ENCODE measurements at places on chromosomes 12 and 14.
A peak's percentile ranks its signal among the peaks of the same experiment; 100 is the strongest.

DNA sequence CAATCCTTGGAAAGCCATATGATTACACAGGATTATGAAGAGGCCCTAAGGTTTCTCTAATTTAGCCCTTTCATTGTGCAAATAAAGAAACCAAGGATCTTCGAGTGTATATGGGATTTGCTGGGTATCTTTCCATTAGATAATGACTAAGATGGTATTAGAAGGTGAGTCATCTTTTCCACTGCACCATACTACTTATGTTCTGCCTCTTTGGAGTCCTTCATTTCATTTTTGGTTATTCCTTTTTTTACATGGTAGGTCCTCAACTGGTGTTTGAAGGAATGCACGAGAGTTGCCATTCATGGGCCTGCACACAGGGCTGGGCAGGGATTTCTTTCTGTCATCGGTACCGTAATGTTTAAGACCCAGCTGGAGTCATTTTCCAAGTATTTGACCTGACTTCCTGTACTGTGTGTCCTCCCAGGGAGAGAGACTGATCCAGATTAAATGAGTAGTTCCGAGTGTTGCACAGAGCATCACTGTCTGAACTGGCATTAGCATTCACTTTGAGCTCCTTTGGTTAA is 85.7 kb downstream of the BORCS5 start:
- DNase-seq: peak; percentile 68

GRCh38 chr12:127728285-127728684 is 538.7 kb upstream of the TMEM132C start:
- no peak for DNase-seq

- no peak for DNase-seq
Observed at GRCh38 chr12:27583057-27583797, 59.2 kb downstream of the PPFIBP1 start.

DNA sequence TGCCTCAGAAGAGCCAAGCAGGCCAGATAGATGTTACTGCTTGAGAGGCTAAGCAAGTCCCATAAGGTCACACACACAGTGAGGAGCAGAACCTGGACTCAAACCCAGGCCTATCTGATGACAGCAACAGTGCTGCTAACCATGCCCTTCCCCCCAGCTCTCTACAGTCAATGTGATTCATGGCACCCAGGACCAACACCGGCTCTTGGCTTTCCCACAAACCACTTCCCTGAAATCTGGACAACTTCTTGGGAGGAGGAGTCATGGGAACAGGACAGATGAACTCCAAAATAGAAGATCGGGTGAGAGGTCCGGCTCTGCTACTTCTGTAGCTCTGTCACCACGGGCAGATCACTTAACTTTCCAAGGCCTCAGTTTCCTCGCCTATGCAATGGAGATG is 716 bp upstream of the PTGDR start:
- no peak for DNase-seq

- no peak for DNase-seq
Observed at GRCh38 chr12:92259696-92260251, 114.1 kb upstream of the BTG1 start.

DNA sequence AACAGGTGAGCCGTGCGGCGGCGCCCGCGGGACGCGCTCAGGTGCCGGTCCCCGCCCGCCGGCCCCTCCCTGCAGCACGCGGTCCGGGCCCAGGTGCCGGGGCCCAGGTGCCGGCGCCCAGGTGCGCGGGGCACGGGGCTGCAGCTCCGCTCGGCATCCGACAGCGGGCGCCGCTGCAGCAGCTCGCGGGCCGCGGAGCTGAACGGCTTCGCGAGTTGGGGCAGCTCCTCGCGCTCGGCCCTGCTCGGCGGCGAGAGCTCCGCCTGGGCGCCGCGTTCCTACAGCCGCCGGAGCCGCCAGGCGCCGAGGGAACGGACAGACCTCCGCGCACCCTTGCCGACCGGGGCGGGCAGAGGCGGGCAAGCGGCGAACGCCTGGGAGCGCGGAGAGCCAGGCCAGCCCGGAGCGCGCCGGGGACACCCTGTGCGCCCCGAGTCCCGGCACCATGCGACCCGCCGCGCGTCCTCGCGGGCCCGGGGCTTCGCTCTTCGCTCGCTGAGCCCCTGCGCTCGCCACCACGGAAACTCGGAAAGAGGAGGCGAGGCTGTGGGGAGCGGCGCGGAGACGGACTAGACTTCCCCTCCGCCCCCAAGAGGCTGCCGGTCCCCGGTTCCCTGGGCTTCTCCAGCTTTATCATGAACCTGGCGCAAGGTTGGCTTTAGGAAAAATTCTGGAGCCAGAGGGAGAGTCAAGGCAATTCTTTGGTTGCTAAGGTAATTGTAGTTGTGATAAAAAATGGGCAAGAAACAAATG is at the start of gene RGS6:
Gene RGS6, plus strand, starts transcription at position 201 of the 753 bp plus-strand sequence.
- DNase-seq: peak; percentile 69

DNA sequence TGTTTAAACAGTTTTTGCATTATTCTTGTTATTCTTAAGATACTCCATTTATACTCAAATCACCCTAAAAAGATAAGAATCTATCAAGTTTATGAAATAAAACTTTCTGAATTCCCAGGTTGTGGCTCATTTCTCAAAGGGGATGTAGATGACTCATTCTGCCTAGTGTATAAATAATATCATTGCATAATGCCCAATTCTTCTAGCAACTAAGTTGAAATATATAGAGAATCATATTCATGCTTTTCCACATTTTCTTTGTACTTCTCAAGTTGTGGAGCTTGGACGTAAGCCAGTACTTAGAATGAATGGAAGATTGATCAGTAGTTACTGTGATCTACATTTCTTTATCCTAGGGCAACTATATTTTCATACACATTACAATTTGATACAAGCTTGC is 201.1 kb downstream of the PPFIA2 start:
- no peak for DNase-seq

- no peak for DNase-seq
Observed at GRCh38 chr14:99552572-99553216, 51.3 kb downstream of the CCDC85C start.

DNA sequence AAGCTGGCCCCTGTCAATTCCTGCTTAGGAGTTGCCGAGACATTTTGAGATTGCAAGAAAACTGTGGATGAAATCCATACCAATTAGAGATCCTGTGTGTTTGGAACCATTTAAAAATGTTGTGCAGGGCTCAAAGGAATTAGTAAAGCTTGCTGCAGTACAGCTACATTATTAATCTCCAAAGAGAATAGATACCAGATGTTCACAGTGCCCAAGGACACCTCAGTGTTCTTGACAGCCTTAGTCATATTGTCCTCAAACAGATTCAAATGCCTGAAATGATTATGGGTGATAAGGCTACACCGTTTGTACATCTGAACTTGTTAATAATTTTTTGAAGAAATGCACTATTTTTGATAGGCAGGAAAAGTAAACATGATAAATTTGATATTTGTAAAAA is 164.6 kb downstream of the MSRB3 start:
- DNase-seq: no peak

DNA sequence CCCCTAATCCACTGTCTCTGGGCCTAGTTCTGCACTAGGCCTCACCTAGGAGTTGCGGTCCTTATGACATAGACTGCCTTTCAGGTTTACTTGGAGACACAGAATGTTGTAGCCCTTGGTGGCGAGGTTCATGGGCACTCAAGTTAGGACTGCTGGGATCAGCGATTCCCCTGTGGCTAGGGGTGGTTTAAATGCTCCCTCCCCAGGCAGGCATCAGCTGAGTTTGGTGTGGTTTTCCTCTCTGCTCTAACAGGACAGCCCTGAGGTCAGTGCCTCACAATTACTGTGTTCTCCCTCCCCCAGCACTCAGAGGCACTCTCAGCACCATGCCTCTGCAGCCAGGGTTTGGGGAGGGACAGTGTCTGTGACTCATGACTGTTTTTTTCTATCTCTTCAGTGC is 22.2 kb upstream of the RDH16 start:
- no peak for DNase-seq

DNA sequence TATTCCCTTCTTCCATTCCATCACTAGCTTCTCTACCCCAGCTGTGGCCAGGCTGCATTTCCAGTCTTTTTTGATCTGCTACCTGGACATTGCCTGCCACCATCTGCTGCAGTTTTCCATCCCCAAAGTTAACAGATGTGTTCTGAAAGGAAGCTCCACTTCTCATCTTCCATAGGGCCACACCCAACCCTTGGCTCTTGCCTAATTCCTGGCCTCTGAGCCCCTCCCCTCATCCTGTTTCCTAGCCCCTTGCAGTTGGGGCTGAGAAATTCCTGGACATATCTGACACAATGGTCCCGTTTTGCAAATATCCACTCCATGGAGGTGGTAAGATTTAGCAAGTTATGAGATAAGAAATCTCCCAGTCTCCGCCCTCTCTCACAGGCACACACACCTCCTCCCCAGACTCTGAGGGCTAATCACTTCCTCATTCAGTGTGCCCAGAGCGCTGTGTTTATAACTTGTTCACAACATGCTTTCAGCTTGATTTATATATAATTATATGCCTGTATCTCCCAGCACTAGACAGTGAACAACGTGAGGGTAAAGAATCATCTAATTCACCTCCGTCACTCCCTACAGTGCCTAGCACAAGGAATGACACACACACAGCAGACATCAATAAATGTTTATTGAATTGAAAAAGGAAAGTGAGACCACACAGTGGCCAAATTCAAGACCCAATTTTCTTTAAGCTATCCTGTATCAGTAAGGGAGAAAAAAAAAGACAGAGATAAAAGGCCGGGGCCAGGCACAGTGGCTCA is 13.4 kb downstream of the SMUG1 start:
- DNase-seq: peak; percentile 9

GRCh38 chr12:121990692-121991603 is 30.7 kb upstream of the BCL7A start:
- no peak for DNase-seq

GRCh38 chr12:685388-685787 is 22.1 kb upstream of the NINJ2 start:
- no peak for DNase-seq

- DNase-seq: no peak
Observed at GRCh38 chr12:15278816-15279658, 43.3 kb upstream of the PTPRO start.

DNA sequence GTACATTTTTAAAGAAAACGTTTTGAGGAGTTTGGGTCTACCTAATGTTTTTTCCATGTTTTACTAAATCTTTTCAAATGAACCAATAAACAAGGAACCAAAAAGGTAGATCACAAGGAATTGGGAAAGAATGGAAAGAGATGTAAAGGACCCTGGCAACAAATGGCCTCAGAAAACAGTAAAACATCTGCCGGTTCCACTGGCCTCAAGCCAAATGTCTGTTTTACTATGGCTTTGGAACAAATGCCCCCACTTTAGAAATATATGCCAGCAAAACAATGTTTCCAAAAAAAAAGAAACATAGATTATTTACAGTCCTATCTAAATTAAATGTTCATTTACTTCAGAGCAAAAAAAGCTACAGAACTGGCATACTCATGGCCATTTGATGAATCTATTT is 3.0 kb downstream of the TRMT5 start:
- no peak for DNase-seq

- no peak for DNase-seq
Observed at GRCh38 chr14:94562022-94562421, 780 bp downstream of the SERPINA4 start.

All from erythroblast (primary cell).